ENCODE measurements at places on chromosomes 1 and 21. TPM values are rescaled to one million over a fixed set of nuclear protein-coding genes. Genes with fewer than 3 reads are reported as not detected.
A peak's percentile ranks its signal among the peaks of the same experiment; 100 is the strongest.

The RIMS3 gene
- 16.7 TPM for total RNA-seq

DNA sequence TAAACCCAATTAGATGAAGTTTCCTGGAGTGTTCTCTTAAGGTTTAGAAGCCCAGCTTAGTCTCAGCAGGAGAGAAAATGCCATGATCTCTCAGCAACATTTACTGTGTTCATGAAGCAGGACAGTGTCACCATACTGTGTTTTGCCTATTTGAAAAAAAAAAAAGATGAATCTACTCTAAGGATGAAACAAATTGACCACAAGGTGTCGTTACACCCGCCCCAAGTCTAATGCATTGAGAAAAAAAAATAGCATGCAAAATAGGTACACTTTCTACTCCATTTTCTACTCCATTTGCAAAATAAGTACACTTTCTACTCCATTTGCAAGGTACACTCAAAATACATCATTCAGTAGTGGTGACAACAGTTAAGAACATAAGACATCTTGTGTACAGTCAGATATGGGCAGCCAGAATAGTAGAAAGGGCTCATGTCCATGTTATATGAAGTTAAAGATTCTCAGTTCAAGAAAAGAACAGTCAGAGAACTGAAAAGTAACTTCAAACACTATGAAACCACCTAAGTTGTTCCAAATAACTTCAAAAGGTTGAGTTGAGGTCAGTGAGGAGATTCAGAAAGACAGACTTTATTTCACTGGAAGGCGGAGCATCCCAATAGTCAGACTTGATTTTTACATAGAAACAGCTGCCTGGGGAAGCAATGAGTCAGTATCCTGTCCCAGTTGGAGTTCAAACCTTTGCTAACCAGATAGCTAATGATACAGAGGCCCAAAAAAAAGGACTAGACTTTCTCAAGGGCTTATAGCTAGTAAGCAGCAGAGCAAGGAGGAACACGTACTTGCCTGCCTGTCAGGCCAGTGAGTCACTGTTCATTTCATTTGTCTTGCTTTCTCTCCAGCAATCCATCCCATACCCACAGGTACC is 13.3 kb downstream of the PLPPR5 start:
- H3K36me3 ChIP-seq = no peaks in the 10 kb centered on the region
- no peaks in the 10 kb centered on the region for H3K27me3 ChIP-seq
- no peak for DNase-seq
- no peaks in the 10 kb centered on the region for H3K4me1 ChIP-seq
- H3K27ac ChIP-seq = no peak overlapping the region
- no peak overlapping the region for H3K4me3 ChIP-seq

DNA sequence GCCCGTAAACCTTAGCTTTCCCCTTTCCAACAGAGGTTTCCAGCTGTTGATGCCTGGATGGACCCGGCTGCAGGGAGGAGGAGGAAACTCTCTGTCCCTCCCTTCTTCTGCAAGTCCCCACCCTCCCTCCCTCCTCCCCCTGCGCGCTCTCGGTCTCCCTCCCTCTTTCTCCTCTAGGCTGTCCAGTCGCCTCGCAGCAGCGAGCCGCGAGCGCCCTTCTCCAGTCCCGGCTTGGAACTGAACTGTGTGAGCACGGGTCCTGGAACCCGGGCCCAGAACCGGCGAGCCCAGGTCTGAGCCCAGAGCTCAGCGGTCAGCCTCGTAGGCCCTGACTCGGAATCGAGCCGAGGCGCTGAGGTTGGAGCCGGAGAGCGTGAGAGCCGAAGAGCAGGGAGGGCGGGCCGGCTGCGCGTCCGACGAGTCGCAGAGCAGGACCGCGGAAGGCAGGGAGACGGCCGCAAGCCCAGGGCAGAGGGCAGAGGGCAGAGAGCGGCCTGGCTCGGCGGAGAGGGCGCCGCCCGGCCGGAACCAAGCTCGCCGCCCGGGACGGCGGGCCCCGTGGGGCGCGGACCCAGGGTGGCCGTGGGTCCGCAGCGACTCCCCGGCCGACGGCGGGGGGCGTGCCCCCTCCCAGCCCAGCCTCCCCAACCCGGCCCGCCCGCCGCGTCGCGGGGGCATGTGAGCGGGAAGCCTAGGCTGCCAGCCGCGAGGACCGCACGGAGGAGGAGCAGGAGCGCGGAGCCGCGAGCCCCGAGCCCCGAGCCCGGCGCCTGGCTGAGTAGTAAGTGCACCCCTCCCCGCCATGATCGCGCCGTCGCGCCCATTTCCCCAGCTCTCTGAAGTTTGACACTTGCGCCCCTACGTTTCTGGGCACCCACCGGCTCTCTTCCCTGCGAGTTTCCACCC is at the start of gene SOX13:
SOX13 (plus strand) TSS at position 185 of the 906 bp plus-strand sequence. CDS start 39,801 bp downstream, outside the sequence.
- no peak within 1 kb of the TSS for H3K27ac ChIP-seq
- no peaks in the 10 kb centered on the region for H3K36me3 ChIP-seq

GRCh38 chr1:13918862-13919261 is 218.9 kb downstream of the PRDM2 start:
- H3K4me1 ChIP-seq = no peaks in the 10 kb centered on the region
- H3K4me3 ChIP-seq = no peak overlapping the region
- peaks cover 2% of the 10 kb centered on the region for H3K27me3 ChIP-seq

GRCh38 chr1:218488986-218489385 is 143.8 kb downstream of the TGFB2 start:
- H3K27ac ChIP-seq = no peak overlapping the region
- H3K27me3 ChIP-seq = no peaks in the 10 kb centered on the region
- DNase-seq = no peak
- no peaks in the 10 kb centered on the region for H3K36me3 ChIP-seq
- H3K4me3 ChIP-seq = no peak overlapping the region
- H3K4me1 ChIP-seq = no peaks in the 10 kb centered on the region

GRCh38 chr1:212421165-212421564 is 6.5 kb upstream of the PACC1 start:
- H3K27ac ChIP-seq = no peak overlapping the region
- no peaks in the 10 kb centered on the region for H3K36me3 ChIP-seq
- H3K4me1 ChIP-seq = no peaks in the 10 kb centered on the region
- no peak overlapping the region for H3K4me3 ChIP-seq
- DNase-seq = no peak
- no peaks in the 10 kb centered on the region for H3K27me3 ChIP-seq

GRCh38 chr1:170580636-170581440 is 48.9 kb downstream of the GORAB start:
- no peaks in the 10 kb centered on the region for H3K27me3 ChIP-seq
- no peaks in the 10 kb centered on the region for H3K4me1 ChIP-seq
- H3K27ac ChIP-seq = no peak overlapping the region
- H3K4me3 ChIP-seq = no peak overlapping the region
- peak; percentile 50 for DNase-seq

DNA sequence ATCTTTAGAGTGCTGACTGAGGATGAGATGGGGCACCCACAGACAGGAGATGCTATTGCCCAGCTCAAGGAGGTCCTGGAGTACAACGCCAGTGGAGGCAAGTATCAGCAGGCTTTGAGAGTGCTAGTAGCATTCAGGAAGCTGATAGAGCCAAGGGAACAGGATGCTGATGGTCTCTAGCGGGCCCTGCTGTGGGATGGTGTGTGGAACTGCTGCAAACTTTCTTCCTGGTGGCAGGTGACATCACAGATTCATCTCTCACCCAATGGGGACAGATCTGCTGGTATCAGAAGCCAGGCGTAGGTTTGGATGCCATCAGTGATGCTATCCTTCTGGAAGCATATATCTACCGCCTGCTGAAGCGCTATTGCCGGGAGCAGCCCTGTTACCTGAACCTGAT is 609.8 kb upstream of the NCAM2 start:
- H3K4me3 ChIP-seq = no peak overlapping the region
- DNase-seq = no peak
- no peak overlapping the region for H3K27ac ChIP-seq
- H3K27me3 ChIP-seq = no peaks in the 10 kb centered on the region
- no peaks in the 10 kb centered on the region for H3K36me3 ChIP-seq

DNA sequence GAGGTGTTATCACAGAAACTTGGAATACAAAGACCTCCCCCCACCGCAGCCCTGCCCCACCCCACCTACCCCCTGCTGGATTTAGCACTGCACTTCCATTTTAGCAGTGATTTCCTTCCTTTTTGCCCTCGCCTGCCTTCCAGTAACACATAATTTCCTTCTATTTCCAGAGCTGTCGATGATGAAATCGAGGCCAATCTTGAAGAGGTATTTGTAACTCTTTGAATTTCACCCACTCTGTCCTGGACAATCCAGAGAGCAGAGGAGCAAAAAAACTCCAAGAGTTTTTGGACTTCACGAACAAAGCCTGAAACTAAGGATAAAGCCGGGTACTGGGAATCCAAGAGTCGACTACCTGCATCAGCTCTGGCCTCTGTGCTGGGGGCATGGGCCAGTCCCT is 49.1 kb downstream of the CAPN2 start:
- no peak overlapping the region for H3K4me3 ChIP-seq
- H3K27me3 ChIP-seq = no peaks in the 10 kb centered on the region
- peaks cover 2% of the 10 kb centered on the region for H3K36me3 ChIP-seq
